ENCODE measurements at places on chromosomes 3 and 15.

GRCh38 chr15:67558502-67558901 lies 16.0 kb downstream of the MAP2K5 start:
- DNase-seq: no peak

DNA sequence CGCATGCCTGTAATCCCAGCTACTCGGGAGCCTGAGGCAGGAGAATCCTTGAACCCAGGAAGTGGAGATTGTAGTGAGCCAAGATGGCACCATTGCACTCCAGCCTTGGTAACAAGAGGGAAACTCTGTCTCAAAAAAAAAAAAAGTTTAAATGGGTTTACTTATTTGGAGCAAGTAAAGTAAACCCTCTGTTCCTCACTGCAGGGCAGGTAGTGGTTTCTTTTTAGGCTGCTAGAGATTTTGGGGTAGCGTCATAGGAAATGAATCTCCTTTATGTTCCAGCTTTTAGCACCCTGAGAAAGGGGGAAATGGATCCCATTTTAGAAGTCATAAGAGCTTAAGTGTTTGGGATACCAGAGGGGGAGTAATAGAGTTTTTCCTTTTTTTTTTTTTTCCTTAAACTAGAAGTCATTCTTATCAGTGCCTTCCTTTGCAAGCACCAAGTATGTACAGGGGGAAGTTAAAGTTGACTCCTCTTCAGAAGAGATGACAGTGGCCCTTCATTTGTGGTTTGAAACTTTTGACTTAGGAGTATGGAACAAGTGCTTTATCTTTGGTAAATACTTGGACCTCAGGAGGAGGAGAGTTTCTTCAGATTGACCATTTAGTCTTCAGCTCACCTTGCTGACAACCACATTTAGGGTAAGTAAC lies 8.0 kb downstream of the PXK start:
- no peak for DNase-seq

DNA sequence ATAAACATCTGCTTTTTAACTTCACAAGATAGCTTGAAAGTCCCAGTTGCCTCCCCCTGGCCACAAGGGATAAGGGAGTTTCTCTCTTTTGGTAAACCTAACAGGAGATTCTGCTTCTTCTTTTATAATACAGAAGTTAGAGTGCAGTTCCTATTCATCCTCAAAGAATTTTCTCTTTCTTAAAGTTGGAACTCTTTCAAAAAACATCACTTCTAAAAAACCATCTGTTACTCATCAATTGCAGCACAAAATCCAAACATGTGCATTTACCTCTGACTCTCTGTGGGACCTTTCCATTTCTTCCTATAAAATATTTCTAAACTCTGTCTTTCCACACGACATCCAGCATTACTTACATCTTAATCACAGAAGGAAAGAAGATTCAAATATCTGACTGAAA lies 5.1 kb downstream of the DPH6 start:
- no peak for DNase-seq

DNA sequence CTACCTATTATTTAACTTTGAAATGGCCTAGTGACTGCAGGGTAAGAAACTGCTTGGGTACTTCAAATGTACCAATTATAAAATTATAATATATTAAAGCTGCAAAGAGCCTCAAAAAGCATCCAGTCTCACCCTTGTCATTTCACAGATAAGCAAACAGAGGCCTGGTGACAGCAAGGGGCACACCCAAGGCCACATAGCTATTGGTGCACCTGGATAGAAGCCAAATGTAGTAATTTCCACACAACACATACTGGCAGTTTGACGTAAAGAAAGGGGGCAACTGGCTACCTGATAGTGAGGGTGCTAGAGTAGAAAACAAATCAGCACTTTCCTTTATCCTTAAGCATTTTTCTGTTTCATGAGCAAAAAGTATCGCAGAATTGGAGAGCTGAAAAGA lies 51.1 kb downstream of the IFT57 start:
- DNase-seq: no peak

- no peak for DNase-seq
Measured at GRCh38 chr15:65917936-65918335, 48.6 kb downstream of the RAB11A start.

DNA sequence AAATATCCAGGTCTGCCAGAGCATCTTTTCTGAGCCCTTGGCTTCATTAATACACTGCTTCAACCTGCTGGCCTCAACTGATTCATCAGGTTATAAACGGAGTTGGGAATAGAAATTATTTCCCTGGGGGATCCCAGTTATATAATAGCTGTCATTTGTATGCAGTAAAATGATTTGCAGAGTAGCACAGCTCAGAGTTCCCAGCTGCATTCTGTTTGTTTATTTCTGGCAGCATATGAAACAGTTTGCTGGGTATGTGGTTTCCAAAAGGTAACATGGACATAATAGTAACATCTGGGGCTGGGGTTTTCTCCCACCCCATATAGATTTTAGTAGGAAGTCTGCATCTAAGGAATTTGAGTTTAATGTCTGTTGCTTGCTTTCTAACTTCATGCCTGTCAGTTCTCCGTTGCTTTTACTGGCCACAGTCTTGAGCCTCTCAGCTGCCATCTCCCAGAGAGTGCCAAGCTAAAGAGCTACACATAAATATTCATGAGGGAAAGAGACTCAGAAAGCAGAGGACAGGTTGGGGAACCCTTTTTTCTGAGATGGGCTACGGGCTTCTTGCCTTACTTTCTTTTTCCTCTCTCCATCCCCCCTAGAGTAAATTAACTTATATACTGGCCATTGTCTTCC lies 124.6 kb downstream of the TMEM108 start:
- peak; percentile 53 for DNase-seq

DNA sequence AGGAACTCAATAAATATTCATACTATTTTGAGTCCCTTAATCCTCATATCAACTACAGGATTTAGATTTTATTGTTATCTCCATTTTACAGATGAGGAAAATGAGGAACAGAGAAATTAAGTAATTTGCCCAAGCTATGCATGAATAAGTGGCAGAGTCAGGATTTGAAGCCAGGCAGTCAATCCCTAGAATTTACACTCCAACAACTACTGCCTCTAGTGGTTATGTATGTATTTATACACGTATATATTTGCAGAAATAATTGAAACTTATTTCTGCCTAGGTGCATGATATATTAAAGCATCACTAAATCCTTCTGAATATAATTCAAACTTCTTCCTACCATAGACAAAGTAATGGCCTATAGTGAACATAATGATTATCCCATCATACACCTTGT lies 137.4 kb downstream of the SERPINI1 start:
- DNase-seq: no peak

- DNase-seq: no peak
Measured at GRCh38 chr15:74832826-74833225, 6.4 kb downstream of the CPLX3 start.

DNA sequence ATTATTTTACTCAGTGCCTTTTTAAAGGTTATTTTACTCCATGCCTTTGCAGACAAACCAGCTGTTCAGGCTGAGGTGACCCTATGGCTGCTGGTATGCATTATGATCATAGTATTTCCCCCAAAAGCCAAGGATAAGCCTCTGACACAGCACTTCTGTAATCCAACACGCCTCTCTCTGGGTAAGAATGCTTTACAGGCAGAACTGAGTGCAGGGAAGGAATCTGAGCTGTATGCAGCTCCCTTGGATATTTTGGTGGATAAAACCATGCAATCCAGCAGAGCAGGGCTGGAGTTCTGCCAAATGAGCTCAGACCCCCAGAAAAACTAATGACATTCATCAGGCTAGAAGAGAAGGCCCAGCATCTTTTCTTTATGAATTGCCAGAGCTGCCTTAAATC lies 11.7 kb upstream of the MAP1A start:
- DNase-seq: no peak

GRCh38 chr15:62407962-62408361 lies 242.9 kb upstream of the C2CD4B start:
- no peak for DNase-seq

- DNase-seq: no peak
Measured at GRCh38 chr15:99212406-99212805, 37.0 kb downstream of the TTC23 start.

- DNase-seq: no peak
Measured at GRCh38 chr3:32045091-32045915, 61.1 kb upstream of the GPD1L start.

- no peak for DNase-seq
Measured at GRCh38 chr3:197224034-197224444, 74.4 kb downstream of the DLG1 start.

DNA sequence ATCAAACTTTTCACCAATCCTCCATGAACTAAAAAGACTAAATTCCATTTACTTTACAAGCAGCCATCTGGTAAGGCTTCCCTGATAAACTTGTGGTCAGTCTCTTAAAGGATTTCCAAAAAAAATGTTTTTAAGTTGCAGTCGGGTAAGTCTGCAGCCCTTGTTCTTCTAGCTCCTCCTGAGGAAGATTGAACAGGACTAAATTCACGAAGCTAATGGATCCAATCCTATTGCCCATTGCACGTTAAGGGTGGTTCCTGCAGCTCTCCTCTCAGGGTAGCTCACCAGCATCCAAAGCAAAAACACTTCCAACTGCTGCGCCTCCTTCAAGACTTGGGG lies 2.8 kb downstream of the HES1 start:
- no peak for DNase-seq

DNA sequence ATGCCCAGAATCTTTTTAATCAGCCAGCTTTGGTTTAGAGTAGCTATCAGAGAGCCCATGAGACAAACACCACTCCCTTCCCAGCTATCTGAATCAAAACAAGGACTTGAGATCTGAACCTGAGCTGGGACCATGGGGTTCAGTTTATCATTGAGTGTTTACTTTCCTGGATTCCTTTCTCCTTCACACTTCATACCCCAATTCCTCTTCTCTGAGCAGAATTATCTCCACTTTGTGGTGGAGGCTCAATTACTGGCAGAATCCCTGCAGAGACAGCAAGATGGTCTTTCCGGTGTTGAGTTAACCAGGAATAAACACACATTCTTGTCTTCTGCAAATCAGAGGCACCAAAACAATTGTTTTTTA lies 102.4 kb downstream of the RPL22L1 start:
- DNase-seq: no peak

GRCh38 chr3:135970506-135971116 lies 5.1 kb downstream of the PPP2R3A start:
- no peak for DNase-seq

DNA sequence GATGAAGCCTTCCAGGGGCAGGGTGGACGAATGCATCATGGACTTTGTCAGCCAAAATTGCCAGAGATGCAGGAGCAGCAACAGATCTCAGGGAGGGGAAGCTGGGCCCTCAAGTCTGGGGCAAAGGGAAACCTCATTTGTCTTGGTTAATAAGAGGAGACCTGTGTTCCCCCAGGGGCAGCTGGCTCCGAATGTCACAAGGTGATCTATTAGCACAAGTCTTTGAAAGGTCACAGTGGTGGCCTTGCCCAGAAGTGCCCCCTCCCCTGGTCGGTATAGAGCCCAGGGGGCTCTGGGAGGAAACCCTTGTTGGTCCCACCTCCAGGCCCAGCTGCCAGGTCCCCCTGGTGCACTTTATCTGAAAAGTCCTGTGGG lies 46.2 kb downstream of the ABTB1 start:
- no peak for DNase-seq

DNA sequence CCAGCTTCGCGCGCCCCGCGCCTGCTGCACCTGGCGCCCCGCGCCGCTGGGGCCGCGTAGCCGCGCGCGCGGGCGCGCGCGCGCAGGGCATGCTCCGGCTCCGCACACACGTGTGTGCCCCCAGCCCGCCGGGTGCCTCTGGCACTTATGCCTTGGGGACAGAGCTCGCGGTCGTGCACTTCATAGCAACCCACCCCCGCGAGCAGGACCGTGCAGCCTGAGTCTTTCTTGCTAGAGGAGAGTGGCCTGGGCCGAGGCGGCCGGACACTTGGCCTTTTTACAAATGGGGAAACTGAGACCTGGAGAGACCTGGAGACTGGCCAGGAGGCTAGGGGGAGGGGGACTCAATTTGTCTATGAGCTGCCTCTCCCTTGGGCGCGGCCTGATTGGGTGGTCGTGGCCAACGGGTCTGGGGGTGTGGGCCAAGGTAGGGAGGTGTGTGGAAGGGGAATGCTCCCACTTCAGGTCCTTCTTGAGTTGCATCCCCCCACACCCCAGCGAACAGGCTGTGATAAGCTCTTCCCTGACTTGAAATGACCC lies 562 bp downstream of the NBEAL2 start:
- no peak for DNase-seq

DNA sequence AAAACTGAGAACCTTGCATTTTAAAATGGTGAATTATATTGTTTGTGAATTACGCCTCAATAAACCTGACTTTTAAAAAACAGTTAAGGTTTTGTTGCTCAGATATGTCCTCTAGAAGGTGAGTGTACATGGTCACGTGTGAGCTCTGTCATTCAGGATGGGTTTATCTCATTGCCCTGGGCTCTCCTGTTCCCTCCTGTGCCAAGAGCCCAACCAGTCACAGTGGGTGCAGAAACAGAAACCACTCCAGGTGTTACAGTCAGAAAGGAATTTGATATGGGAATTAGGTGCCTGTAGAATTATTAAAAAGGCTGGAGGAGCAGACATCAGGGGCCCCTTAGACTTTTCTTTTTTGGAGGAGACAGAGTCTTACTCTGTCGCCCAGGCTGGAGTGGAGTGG lies 196.4 kb downstream of the STT3B start:
- DNase-seq: no peak

- no peak for DNase-seq
Measured at GRCh38 chr3:141996437-141996836, 120.0 kb downstream of the ATP1B3 start.

GRCh38 chr3:48016301-48016973 lies at the start of gene MAP4:
MAP4 (minus strand) TSS chr3:48016416; CDS start chr3:47998860, 17,556 bp downstream.
- DNase-seq: no peak

DNA sequence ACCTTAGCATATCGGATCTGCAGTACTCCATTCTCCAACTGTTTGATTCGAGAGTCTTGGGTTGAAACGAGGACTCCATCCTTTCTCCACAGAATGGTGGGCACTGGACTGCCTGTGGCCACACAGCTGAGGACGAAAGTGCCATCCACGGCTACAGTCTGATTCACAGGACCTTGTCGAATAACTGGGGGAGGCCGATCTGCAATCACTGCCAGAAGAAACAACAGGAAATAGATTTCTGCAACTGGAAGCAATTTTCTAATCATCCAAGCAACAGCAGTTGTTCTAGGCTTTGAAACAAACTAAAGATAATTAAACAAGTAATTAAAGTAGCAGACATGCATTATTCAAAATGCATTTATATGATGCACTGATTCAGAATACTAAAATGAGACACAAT lies 1097.7 kb downstream of the ROBO1 start:
- no peak for DNase-seq

- DNase-seq: no peak
Measured at GRCh38 chr15:85313339-85313738, 67.1 kb upstream of the AKAP13 start.

DNA sequence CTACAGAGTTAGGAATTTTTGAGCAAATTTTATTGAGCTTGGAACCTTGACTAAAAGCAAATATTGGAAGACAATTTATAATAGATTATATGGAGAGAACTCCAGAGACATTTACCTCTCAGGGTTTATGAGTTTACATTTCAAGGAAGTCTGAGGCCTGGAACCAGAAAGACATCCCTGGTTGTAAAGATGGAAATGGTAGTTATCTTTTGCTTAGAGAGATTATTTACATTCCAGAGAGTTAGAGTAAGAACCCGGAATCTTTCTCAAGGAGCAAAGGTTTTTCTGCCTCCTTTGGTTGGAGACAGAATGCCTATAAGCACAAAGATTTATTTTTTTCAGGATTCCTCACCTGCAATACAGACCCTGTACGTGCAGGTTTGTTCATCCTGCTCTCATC lies 458.1 kb downstream of the TBL1XR1 start:
- no peak for DNase-seq

- no peak for DNase-seq
Measured at GRCh38 chr3:39977058-39977794, 167.8 kb downstream of the MYRIP start.
